ENCODE measurements at places on chromosomes 6 and 20.

DNA sequence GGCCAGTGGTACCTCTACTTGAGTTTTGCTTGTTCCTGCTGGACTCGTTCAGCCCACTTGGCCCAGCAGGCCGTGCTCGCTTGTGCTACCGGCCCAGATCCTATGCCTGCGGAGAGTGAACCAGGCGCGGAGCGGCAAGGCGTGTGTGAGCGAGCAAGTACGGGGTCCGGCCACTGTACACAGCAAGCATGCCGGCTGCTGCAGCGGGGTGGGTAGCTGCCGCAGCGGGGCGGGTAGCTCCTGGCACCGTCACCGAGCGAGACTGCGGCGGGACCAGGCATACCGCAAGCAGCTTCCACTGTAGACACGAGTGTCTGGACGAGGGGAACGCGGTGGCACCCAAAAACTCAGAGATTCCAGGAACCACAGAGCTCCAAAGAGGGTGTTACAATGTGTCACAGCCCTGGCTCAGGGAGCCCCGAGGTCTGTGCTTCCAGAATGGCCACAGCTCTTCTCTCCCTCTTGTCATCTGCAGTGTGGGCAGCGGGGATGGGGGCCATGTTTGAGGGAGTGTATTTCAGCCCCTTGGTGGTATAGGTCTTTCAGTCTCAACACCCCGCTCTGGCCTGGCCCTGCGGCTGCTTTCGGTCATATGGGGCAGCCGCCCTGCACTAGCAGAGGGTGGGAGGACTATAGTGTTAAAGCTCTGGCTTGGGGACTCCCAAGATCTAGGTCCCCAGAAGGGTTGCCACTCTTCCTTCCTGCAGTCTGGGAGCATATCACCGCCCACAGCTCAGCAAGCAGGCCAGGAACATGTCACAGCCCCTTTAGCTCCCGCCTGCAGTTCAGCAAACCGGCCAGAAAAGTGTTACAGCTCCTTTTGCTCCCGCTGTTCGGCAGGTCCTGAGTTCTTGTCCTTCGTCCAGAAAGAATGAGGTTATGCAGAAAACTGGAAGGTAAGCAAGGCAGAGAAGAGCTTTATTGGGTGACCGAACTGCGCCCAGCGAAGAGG, 6.1 kb upstream of the RWDD1 start:
- no peak for DNase-seq

DNA sequence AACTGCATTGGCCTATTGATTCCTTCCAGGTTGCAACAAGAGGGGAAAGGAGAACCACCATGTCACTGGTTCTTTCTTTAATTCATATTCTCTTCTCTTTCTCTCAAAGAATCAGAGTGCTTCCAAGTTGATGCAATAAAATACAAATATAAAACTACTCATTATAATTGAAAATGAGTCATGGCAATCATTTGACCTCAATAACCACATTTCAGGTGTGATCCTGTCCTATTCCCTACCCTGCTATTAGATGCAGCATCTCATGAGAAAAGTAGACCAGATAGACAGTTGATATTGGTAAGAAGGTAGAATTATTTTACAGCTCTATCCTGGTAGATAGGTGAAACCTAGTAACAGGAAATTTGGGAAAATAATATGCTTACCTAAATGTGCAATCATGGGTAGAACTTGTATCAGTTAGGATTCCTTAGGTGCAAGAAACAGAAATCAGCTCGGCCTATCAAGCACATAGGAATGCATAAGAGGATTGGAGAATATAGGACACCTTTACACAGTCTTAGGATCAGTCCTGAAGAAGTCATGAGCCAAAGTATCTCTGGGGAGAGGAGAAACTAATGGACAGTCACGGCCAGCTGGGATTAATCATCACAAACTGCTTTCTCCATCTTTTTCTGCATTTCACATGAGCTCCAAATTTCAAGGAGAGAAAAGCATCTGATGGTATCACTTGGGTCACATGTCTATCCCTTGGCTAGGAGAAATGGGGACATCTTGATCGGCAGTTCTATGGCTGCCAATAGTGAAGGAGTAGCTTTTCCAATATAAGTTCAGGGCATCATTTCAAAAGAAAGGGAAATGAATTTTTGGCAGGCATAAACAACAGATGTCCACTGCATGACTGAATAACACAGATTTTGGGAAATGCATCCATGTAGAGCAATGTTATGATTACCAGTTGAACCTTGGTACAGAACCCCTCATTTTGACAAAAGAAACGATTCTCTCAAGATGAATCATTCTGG, 19.3 kb upstream of the RNF146 start:
- DNase-seq, result no peak

DNA sequence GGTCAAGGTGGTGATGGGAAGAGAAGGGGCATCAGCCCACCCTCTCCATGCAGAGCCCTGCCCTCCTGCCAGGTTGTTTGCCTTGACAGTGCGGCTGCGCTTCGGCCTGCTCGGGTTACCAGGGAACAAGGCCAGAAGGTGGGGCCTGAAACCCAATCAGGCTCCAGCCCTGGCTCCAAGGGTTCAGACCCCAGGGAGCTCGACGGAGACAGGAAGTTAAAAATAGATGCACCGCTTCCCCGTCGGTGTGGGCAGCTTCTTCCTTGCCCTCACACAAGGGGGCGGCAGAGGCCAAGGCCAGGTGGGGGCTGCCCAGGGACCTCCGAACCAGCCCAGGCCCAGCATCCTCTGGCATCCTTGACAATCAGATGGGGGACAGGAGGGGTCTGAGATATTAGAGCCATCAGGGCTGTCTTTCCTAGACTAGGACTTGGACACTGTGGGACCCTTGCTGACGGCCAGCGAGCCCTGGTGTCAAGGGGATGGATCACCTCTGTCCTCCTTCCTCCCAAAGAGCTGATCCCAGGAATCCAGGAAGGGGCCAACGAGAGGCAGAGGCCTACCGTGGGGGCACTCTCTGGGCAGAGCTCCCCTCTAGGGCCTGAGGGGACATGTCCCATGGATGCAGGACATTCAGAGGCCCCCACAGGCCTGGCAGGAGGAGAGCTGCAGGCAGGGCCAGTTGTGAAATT, 65.2 kb downstream of the RIPOR3 start:
- peak; percentile 44 for DNase-seq

GRCh38 chr20:23446505-23446904, 6.2 kb downstream of the CST11 start:
- peak; percentile 55 for DNase-seq

GRCh38 chr6:25132934-25133333, 146.2 kb upstream of the CARMIL1 start:
- no peak for DNase-seq

DNA sequence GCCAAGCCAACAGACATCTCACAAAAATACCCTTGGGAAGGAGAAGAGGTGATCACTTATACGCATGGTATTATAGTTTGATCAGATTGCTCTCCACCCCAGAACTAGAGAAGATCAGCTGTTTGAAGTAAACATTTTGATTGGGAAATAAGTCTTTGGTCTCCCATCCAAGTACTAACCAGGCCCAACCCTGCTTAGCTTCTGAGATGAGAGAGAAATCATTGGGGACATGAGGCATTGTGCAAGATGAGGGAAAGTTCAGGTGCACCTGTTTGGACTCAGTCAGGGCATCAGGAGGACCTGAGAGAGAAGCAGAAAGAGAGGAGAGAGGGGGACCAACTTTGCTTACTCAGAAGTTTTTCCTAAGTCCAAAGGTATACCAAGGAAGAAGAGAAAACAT, 11.4 kb downstream of the RIPK1 start:
- DNase-seq, result no peak

- DNase-seq, result no peak
Measured at GRCh38 chr6:71527886-71528285, 239.3 kb downstream of the OGFRL1 start.

- DNase-seq, result no peak
Measured at GRCh38 chr20:38563802-38564431, 17.1 kb upstream of the ADIG start.

DNA sequence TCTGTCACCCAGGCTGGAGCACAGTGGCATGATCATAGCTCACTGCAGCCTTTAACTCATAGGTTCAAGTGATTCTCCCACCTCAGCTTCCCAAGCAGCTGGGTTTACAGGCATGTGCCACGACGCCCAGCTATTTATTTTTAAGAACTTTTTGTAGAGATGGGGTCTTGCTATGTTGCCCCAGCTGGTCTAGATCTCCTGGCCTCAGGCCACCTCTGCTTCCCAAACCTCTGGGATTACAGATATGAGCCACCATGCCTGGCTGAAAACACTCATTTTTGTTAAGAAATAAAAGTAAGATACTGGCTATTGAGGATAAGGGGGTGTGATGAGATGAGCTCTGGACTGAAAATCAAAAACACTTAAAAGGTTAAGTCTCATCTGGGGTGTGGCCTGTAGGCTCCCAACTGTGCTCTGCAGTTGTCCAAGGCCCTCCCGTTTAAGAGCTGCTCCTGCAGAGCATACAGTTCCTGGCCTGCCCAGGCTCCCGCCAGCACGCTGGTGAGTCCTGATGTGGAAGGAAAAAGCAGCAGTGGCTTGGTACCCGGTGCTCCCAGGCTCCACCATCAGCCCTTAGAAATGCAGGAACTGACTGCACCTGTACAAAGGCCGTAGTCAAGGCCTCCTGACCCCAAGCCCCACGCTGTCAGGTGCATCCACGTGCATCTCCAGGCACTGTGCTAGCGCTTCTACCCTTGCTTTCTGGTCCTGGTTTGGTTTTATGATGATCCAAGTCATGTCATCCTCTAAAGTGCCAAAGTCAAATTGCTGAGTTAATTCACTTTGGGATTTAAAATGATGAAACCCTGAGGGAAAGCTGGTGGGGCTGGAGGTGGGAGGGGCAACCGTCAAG, 111.5 kb downstream of the TMEM242 start:
- DNase-seq, result no peak

DNA sequence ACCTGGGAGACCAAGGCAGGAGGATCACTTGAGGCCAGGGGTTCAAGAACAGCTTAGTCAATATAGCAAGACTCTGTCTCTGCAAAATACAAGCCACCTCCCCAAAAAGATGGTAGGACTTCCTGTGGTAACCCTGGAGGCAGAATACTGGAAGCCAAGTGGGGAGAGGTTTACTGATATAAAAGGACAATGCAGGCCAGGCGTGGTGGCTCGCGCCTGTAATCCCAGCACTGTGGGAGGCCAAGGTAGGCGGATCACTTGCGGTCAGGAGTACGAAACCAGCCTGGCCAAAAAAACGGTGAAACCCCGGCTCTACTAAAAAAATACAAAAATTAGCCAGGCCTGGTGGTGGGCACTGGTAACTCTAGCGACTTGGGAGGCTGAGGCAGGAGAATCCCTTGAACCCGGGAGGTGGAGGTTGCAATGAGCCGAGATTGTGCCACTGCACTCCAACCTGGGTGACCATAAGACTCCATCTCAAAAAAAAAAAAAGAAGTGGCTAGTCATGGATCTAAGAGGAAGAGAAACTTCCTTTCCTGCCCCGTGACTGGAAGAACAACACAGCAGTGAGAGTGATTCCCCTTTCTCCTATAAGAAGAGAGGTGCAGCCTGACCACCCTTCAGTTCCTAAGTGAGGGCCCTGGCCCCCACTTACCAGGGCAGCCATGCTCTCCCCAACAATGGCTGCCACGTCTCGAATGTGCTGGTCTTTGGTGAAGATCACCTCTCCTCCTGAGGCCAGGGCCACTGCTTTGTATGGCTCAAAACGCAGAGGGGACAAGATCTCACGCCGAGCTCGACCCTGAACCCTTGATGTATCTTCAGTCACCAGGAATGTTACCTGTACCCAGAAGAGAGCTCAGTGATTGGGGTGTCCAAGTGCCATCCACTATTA, 6.2 kb downstream of the SAPCD1 start:
- DNase-seq, result no peak

- no peak for DNase-seq
Measured at GRCh38 chr6:162697872-162698403, 29.6 kb downstream of the PRKN start.

GRCh38 chr20:23782366-23782983, 31.7 kb upstream of the CST1 start:
- DNase-seq, result peak; percentile 44

DNA sequence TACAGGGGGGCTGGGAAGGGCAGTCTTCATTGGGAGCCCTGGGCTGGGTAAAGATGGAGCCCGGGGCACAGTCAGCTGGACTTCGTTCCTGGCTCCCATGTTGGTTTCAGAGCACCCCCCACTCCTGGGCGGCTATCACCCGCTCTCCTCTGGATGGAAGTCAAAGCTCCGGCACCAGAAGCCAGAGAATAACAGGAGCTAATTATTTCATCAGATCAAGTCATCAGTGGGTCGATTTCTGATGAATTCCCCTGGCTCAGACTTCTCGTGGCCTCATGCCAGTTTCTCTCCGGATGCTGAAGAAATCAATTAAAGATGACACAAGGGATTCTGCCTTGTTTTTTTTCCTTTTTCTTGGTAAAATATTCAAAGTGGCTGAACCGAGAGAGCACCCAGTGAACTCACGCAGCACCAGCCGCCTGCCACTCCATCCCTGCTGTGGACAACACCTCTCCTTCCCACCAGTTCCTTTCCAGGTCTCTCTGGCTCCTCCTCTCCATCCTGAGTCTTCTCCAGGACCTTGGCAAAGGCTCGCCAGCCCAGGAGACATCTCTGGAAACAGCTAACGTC, 22.5 kb downstream of the SULF2 start:
- DNase-seq, result no peak

DNA sequence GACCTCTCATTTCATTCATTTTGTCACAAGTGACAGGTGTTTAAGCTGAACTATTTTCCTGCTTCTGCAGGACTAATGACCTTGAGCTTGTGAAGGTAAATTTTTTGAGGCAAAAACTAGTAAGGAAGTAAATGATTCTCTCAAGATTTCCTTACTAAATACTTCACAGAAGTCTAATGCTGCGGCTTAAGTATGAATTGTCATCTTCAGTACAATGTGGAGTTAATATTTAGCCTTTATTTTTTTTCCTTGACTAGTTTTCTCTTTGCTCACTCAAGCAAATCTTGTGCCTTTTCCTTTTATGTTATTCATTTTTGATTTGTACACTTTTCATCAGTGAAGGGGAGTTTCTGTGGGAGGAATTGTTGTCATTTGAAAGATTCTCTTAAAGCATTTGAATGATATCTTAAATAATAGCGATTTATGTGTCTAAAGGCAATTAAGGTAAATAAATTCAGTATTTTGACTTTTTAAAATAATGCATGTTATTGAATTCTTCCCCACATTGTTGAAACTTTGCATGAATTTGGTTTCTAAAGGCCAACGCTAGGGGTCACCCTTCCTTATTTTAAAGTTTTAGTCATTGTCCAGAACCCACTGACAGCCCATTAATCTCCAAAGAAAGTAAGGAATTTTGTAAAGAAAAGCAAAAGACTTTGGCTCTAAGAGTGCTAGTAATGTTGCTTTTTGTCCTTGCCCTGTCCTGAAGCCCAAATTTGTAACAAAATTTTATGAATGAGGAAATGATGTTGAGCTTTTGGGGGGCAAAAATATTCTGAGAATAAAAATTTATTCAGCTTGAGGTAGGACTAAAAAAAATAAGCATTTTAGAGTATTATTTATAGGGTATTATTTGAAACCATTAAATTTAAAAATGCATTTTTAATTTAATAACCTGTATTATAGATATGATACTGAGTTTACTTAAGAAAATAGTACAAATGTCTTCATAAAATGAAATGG, 157.4 kb upstream of the LAMA2 start:
- DNase-seq, result peak; percentile 84
